ENCODE measurements at places on chromosomes 5 and 9. TPM values are rescaled to one million over a fixed set of nuclear protein-coding genes. Genes with fewer than 3 reads are reported as not detected.

- no peak for DNase-seq
These were observed 18.1 kb upstream of the CLK4 start for GRCh38 chr5:178644826-178645545.

DNA sequence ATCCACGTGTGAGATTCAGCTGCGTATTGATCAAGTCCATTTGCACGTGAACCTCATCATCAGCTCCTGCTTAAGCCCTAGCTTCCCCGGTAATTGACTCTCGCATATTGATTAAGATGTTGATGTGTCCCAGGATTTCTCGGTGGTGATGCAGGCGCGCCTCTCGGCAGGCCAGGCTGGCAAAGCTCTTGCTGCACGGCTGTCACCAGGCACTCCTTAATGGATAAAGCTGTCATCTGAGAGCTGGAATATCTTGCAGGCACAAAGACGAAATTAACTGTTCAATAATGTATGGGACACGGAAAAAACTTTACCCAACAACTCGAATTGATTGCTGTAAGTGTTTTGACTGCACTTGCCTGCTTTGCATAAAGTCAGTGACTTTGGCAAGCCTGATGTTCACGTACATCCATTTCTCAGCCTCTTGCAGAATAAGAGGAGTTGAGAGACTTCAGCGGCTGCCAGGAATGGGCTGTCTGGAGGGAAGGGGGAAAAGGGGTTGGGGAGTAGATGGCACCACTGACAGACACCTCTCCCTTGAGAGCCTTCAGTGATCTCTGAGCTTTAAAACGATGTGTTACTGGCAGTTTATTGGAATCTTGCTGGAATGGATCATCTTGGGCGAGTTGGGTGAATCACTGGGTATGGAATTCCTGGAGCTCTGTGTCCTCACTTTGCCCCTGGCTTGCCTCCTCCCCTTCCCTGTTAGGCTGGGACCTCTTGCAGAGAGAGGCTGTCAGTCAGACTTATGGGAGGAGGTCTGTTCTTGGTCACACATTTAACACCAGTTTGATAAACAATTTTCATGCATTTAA lies 650.3 kb downstream of the CCDC171 start:
- DNase-seq: no peak

The CAPSL gene
- not detected for total RNA-seq

- DNase-seq: no peak
These were observed 187.4 kb downstream of the RFK start for GRCh38 chr9:76206821-76207220.

GRCh38 chr5:86008293-86008692 lies 609.4 kb upstream of the COX7C start:
- no peak for DNase-seq

The FBXL7 gene
- 1.4 TPM for total RNA-seq
